ENCODE measurements at places on chromosomes 13 and 19.

GRCh38 chr19:6587093-6587820 lies 3.7 kb downstream of the CD70 start:
- no peak for DNase-seq

DNA sequence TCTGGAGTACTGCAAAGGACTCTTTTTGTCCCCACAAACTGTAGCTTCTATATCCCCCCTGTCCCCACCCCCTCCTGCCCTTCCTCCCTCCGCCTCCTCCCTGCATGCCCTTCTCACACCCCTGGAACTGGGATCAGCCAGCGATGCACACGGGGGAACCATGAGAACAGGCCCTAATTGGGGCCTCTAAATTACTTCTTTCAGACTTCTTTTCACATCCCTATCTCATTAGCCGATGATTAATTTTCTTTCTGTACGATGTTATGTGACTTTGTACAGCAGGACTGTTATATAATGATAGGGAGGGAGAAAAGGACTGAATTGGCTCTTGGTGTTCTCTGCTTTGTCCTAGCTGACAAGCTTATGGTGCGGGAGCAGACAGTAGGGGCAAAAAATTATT lies 347.5 kb downstream of the DNAJC15 start:
- DNase-seq, result no peak

- DNase-seq, result no peak
Measured at GRCh38 chr19:45668342-45668871, 386 bp downstream of the GIPR start.

DNA sequence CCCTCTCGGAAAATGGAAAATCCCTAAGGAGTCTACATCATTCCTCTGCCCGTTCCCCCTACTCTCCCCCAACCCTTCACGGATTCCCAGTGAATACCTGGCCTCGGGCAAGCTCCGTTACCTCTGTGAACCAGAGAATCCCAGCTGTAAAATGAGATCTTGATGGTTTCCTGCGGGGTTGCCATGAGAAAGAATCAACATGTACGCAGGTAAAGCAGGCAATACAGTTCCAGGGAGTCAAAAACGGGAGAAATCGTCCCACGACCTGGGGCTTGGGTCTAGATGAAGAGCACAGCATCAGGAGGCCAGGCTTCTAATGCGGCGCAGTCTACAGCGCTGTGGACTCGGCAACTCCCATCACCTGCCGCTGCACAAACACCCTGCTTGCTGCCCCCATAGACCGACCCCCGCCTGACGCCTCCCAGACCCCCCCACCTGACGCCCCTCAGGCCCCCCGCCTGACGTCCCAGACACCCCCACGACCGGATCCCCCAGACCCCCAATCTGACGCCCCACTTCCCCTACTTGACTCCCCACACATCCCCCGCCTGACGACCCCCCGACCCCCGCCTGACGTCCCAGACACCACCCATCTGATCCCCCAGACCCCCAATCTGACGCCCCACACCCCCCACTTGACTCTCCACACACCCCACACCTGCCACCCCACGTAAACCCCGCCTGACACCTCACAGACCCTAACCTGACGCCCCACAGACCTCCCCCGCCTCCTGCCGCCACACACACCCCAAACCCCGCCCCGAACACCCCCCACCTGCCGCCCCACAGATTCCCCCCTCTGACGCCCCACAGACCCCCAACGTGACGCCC lies 680 bp downstream of the LIG4 start:
- DNase-seq, result no peak

GRCh38 chr19:30226464-30227011 lies 145.6 kb upstream of the ZNF536 start:
- no peak for DNase-seq

All from stimulated activated CD8-positive, alpha-beta memory T cell treated with anti-CD3 and anti-CD28 coated beads, Interleukin-4, amount 100 ng/mL, for 24 hours (primary cell).